Stimulated activated CD4-positive, alpha-beta T cell treated with anti-CD3 and anti-CD28 coated beads, Interleukin-2, amount 100 ng/mL, for 4 hours (primary cell): ENCODE measurements at places on chromosomes 4 and X.

- no peak for DNase-seq
These were observed 78.4 kb downstream of the JAKMIP1 start for GRCh38 chr4:6121941-6122340.

DNA sequence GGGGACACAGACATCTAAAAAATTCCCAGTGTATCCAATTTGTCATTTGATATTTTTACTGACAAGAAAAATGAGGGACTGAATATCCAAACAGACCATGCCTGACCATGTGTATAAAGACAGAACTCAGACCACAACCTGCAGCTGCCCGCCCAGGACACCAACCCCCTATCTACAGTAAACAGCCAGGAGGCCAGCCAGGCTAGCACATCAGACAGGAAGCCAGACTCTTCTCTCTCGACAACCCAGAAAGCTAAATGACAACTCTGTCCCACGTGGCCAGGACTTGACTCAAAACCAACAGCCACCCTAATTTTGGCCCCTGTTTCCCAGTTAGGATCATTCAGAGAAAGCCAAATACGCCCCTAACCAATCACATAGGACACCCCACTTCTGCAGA is 15.1 kb downstream of the AFAP1 start:
- no peak for DNase-seq

- no peak for DNase-seq
These were observed 230.7 kb downstream of the DCLK2 start for GRCh38 chr4:150308824-150309472.

DNA sequence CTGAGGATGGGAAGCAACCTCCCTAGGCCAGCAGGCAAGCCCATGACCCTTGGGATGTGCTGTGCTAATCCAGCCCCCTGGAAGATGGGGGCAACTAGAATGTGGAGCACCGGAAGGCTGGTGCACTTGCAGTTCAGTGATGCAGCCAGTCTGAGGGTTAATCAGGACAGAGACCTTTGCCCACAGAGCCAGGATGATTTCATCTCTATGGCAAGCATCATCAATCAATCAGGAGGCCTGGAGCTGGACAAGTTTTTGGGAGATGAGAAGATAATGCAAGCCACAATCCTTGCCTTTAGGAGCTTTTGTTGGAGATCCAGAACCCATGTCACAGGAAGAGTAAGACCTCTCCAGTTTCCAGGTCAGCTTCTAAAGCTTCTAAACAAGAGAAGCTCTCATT is 15.4 kb upstream of the MSN start:
- no peak for DNase-seq

GRCh38 chr4:74546057-74546456 is 101.1 kb downstream of the AREG start:
- DNase-seq = no peak

GRCh38 chr4:67576059-67576466 is 17.5 kb downstream of the STAP1 start:
- DNase-seq = no peak

DNA sequence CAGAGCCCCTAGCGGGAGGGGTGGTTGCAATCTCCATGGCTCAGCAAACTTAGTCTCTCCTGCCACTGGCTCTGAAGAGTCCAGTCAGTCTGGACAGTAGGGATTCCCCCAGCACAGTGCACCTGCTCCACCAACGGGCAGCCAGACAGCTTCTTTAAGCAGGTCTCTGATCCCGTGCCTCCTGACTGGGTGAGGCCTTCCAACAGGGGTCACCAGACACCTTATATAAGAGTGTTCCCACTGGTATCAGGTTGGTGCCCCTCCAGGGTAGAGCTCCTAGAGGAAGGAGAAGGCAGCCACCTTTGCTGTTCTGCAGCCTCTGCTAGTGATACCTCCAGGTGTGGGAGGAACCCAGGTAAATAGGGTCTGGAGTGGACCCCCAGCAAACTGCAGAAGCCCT is 1393.4 kb downstream of the STIM2 start:
- DNase-seq = no peak

GRCh38 chrX:123964156-123964834 is 2.8 kb downstream of the STAG2 start:
- DNase-seq = no peak

GRCh38 chr4:143358923-143359643 is 22.4 kb downstream of the GAB1 start:
- DNase-seq = no peak

GRCh38 chr4:118834960-118835569 is 861 bp downstream of the SEC24D start:
- peak; percentile 12 for DNase-seq

- DNase-seq = no peak
These were observed 129.8 kb upstream of the TRIM2 start for GRCh38 chr4:153074486-153074885.

GRCh38 chr4:17055788-17056187 is 157.3 kb upstream of the LDB2 start:
- DNase-seq = no peak
